ENCODE measurements at places on chromosomes 4 and X.
A peak's percentile ranks its signal among the peaks of the same experiment; 100 is the strongest.

DNA sequence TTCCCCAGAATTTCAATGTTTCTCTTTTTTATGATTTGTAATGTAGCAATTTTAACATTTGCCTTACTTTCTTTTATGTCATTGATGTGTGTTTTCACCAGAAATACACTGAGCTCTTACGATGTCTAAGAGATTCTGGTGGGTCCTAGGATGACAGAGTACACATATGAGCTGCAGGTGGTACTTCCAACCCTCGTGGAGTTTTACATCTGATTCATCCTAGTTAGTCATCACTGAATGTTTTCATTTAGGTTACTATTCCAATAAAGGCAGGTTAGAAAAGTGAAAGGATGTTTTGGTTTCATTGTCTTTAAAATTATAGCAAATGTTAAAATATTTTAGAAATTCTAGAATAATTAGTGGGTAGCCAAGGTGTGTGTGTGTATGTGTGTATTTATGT, 605.9 kb downstream of the ADGRL3 start:
- DNase-seq, result no peak

GRCh38 chrX:29318012-29318411, 730.8 kb downstream of the IL1RAPL1 start:
- peak; percentile 85 for DNase-seq

DNA sequence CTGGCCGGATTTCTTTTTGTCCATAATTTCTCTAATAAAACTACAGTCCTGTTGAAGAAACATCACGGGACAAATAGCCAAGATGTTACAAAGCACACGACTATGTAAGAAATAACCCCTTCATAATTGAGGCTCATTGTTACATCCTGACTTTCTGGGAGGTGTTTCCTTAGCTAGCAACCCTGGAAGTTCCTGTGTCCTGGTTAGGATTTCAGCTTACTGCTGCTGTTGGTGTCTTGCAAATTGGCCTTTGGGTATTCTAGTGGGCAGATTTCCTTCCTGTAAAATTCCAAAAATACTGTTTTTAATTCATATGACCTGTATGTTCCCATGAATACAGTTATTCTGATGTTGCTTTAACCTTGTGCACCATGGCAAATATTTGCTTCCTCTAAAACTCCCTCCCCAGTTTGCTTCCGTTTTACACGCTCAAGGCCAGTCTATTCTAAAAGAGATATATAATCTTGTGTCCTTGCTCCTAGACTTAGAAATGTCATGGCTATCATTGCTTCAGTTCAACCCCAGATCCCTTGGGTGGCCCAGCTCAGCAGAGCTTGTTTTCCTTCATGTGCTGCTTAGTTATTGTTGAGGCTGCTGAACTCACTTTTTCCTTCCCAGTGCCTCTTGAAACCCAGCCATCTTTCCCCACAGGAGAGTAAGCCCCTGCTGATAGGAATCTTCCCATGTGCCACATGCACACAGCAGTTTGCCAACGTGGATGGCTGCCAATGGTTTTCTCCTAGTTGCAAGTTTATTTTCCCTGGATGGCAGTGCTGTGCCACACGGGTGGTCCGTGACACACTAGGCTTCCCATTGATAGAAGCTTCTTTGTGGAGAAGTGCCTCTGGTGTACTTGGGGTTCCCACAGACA, 75.8 kb downstream of the TSPAN7 start:
- no peak for DNase-seq

GRCh38 chr4:106149026-106149425, 167.0 kb downstream of the TBCK start:
- no peak for DNase-seq

- DNase-seq, result peak; percentile 70
Observed at GRCh38 chr4:157978680-157979361, 194.0 kb downstream of the GASK1B start.

GRCh38 chrX:13876652-13877051, 59.8 kb upstream of the GPM6B start:
- peak; percentile 69 for DNase-seq

DNA sequence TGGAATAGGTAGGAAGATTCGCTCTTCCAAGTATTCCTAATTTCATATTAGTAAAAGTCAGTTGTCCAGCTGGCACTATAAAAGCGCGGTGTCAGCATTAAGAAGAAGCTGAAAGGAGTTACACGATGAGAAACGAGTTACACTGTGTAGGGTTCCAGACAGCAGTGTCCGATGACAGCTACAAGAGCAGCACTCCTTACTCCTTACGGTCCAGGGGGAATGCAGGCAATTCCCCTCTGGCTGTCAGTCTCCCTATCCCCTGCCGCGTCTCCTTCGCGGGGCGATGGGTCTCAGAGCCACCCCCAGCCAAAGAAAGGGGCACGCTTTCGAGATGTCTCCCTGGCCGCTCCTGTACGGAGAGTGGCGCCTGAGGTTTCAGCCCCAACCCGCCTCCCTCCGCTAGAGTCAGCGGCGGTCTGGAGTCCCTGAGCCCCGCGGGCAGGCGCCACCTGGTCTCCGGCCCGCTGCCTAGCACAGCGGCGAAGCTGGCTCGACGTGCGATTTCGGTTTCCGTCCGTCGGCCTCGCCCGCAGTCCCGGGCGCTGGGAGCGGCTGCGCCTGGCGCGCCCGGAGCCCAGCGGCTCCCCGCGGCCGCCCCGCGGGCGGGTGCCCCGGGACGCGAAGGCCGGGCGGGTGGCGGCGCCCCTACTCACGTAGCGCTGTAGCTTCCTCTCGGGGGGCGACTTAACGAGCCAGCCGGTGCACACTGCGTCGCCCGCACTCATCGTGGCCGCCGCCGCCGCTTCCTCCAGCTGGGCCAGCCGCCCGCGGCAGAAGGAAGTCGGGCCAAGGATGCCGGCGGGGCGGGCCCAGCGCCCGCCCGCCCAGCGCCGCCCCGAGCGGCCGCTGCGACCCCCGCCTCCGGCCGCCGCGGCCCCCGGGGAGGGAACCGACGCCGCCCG, at the start of gene GAB3:
GAB3 (minus strand) TSS at position 777 of the 902 bp plus-strand sequence; CDS start at position 725, 52 bp downstream.
- no peak for DNase-seq

GRCh38 chrX:31609130-31609529, 537.3 kb upstream of the FTHL17 start:
- peak; percentile 90 for DNase-seq

GRCh38 chrX:12076046-12076445, 62.2 kb upstream of the FRMPD4 start:
- DNase-seq, result no peak

DNA sequence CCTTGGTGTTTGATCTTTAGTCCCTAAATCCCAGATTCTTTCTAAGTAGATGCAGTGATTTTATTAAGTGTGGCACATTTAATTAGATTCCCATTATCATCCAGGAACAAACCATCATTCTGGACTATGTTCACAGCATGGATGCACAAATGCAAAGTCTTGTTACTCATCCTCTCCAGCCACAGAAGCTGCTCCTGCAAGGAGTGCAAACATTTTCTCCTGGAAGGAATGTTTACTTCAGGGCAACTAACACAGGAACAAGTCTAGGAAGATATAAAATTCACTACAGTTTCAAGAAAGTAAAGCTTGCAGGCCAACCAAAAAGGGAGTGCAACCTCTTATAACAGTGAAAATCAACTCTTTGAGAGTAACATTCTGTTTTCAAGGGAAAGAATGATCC, 106.0 kb downstream of the IQCM start:
- peak; percentile 26 for DNase-seq

DNA sequence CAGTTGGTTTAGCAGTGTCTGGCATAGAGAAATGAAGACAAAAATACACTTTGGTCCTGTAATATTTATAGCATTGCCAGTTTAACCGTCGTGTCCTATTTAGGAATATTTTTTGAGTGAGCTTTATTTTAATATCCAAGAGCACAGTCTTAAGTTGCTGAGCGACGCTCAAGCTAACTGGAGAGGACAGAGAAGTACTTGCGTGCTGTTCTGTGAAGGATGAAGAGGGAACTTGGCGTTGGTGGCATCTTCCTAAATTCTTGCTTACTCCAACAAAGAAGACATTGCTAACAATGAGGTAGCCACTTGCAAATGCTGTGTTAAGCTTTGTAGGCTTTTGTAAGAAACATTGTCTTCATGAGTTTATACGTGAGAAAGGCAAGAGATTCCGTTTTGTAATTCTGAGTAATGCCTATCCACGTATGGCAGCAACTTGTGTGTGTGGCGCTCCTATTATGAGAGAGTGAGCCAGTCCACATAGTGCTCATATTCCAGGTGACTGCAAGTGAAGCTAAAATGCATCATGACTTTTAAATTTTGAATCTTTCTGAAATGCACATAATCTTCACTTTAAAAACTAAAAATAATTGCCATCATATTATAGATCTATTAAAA, 50.6 kb downstream of the SYNPO2 start:
- no peak for DNase-seq

GRCh38 chr4:54077812-54078211, 13.4 kb upstream of the CHIC2 start:
- DNase-seq, result peak; percentile 41

- DNase-seq, result peak; percentile 6
Observed at GRCh38 chrX:66110112-66110511, 53.9 kb upstream of the HEPH start.

DNA sequence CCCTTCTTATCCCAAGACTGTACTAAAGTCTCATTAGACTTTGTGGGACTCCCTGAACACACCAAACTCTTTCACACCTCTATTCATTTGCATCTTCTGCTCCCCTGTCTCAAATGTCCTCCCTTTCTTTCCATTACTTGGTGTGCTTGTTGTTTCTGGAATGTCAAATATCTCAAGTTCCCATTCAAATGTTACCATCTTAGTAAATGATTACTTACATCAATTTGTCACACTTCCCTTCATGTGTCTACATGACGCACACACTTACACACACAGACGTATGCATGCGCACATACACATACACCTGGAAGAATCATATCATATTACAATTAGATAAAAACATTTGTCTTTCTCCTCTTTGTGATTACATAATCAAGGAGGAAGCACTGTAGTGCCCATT, 210.8 kb upstream of the TEX13C start:
- no peak for DNase-seq

DNA sequence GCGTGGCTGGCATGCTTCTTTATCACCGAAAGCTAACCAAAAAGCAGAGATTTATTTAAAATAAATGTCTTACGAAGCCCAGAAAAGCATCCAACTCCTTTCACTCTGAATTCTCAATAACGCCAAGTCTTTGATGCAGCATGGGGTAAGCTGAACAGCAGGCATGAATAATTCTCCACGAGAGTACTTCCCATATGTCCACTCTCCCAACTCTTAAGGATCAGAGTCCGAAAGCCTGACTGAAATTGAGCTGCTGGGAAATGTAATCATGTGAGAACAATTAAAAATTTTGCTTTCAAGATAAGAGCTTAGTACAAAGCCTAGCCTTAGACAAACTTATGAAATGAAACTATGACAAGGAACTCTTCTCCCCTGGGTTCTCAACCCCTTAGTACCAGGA, 7.5 kb upstream of the SLC39A8 start:
- no peak for DNase-seq

GRCh38 chrX:21373637-21374162, 518 bp upstream of the CNKSR2 start:
- DNase-seq, result no peak

GRCh38 chrX:133645256-133645655, 230.0 kb upstream of the GPC4 start:
- DNase-seq, result peak; percentile 59

- DNase-seq, result peak; percentile 38
Observed at GRCh38 chrX:74613370-74614092, 893 bp downstream of the RLIM start.

DNA sequence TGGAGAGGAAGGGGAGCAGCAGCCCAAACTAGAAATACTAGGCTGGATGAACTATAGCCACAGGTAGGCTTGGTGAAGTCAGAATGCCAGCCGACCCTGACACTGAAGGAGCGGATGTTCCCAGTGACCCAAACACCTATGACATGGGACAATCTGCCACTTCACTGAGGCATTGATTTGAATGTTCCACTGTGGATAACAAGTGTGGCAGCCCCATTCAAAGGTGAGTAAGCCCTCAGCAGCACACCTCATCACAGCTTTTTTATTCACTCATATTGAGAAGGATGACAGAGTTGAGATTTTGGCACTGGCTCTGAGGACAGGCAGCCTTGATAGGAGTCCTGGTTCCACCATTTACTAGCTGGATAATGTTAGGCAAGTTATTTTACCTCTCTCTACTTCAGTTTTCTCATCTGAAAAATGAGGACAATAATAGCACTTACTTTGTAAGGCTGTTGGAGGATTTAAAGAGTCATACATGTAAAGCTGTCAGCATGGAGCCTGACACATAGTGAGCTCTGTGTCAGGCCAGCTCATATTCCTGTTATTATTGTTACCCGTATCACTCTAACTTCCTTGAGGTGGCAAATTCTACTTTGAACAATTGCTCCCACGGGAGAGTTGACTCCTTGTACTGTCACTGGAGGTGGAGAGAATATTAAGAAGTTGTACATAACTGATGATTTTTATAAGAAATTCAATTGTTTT, 114.6 kb downstream of the RASL11B start:
- DNase-seq, result no peak

DNA sequence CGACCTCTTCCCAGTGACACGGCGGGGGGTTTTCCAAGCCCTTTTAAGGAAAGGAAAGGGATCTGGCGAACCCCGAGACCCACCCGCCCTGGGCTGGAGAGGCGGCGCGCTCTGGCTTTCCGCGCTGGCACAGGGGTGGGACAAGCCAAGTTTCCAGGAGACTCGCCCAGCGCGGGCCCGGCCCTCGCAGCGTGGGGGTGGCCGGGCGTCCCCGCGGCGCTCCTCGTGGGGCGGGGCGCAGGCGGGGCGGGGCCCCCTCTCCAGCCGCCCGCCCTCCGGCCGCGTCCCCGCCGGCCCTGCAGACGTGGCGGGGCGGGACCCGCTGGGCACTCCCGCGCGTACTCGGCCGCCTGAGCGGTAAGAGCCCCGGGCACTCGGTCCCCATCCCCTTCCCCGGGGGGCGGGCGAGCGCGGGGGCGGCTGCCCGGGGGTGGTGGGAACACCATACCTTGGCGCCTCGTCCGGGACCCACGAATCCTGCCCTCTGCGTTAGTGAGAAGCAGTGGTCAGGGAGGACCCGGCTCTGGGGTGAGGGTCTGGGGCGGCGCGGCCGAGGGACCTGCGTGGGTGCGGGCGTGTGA, at the start of gene FAM114A1:
FAM114A1 (plus strand) TSS at position 329 of the 581 bp plus-strand sequence. CDS start 10,273 bp downstream, outside the sequence.
- DNase-seq, result peak; percentile 90

DNA sequence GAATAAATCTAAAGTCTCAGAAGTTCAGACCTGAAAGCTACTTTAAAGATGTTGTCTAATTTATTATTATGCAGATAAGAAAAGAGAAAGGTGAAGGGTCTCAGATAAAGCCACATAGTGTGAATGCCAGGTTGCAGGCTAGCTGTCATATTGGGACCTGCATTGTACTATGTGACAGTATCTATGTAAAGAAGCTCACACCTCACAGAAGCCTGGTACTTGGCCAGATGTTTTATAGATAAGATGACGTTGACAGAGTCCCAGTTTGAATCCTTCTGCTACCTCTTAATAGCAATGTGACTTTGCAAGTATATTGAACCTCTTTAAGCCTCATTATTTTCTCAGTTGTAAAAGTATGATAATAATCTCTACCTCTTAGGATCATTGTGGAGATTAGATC, 227.0 kb downstream of the SPRY1 start:
- no peak for DNase-seq

GRCh38 chrX:7147978-7148854, at the start of gene PUDP:
TSS of gene PUDP (minus strand) at chrX:7148153. CDS start at chrX:7148113, 40 bp downstream.
- DNase-seq, result peak; percentile 81

DNA sequence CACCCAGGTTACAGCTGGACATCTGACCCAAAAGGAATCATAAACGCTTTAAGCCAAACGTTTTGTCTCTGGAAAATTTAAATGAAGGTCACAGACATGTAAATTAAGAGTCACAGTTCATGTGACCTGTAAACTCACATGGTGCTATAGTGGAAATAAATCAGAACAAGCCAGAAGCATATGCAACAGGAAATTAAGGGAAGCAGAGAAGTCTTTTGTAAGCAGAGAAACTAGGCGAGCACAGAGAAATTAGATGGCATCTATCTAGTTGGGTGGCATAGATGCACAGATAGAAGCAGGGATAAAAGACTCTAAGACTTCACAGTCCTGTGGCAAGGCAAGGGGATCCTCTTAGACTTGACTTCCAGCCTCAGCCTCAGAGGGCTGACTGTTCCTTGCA, 264.8 kb downstream of the GASK1B start:
- no peak for DNase-seq

Measured in fibroblast of skin of right quadriceps (primary cell).